Breast epithelium (tissue), 4 donors: ENCODE measurements at places on chromosomes 5 and 9. TPM values are rescaled to one million over a fixed set of nuclear protein-coding genes. Genes with fewer than 3 reads are reported as not detected.

Gene FIBCD1
- 0.44 TPM for total RNA-seq

Gene HBEGF
- total RNA-seq = 22.9 TPM

DNA sequence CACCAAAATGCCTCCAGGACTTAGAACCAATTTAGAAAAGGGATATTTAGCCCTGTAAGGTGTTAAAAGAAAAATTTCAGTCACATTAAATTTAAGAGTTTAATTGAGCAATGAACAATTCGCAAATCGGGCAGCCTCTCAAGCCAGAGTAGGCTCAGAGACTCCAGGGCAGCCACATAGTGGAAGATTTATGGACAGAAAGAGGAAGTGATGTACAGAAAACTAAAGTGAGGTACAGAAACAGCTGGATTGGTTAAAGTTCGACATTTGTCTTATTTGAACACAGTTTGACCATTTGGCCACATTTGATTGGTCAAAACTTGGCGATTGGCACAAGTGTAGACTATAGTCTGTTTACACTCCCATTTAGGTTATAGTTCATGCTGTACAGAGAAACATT is 525.9 kb upstream of the ZNF608 start:
- no peak for DNase-seq
- H3K36me3 ChIP-seq = no peaks in the 10 kb centered on the region
- H3K27me3 ChIP-seq = no peaks in the 10 kb centered on the region

DNA sequence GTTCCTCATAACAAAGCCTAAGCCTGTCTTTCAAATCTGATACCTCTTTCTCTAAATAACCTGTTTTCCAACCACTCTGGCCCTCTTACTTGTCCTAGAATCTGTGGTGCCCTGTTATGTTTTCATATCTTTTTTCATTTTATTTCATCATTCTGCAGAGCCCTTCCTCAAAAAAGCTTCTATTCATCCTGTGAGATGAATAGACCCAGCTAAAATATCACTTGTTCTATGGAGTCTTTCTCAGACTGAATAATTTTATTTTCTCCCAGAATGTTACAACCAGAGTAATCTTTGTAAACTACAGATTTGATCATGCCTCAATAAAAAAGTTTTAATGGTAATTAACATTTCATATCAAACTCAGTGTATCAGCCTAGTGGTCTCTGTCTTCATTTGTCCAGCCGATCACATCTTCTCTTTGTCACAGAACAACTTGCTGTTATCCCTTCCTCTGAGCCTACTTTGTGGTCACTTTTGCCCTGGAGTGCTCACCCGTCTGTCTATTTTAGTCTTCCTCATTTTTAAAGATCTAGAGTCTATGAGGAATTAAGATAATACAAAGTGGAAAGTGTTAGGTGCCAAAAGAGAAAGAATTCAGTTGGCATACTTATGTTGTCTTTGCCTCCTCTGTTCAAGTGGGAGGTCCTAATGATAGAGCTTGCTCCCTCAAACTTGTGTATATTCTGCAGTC is 77.8 kb downstream of the ZCCHC7 start:
- H3K36me3 ChIP-seq = no peaks in the 10 kb centered on the region
- H3K4me1 ChIP-seq = no peaks in the 10 kb centered on the region
- H3K27me3 ChIP-seq = no peaks in the 10 kb centered on the region
- no peak overlapping the region for H3K4me3 ChIP-seq
- DNase-seq = no peak

GRCh38 chr9:126650404-126651341 is 36.9 kb downstream of the LMX1B start:
- no peak for DNase-seq
- H3K4me3 ChIP-seq = no peak overlapping the region
- no peaks in the 10 kb centered on the region for H3K36me3 ChIP-seq
- peaks cover 4% of the 10 kb centered on the region for H3K27me3 ChIP-seq
- no peak overlapping the region for H3K27ac ChIP-seq
- no peaks in the 10 kb centered on the region for H3K4me1 ChIP-seq
